ENCODE measurements at places on chromosomes 12 and 14.

GRCh38 chr12:8038659-8039114, 6.2 kb downstream of the FOXJ2 start:
- peaks cover 1% of the 10 kb centered on the region for H3K27me3 ChIP-seq
- H3K4me1 ChIP-seq: peaks cover 18% of the 10 kb centered on the region

DNA sequence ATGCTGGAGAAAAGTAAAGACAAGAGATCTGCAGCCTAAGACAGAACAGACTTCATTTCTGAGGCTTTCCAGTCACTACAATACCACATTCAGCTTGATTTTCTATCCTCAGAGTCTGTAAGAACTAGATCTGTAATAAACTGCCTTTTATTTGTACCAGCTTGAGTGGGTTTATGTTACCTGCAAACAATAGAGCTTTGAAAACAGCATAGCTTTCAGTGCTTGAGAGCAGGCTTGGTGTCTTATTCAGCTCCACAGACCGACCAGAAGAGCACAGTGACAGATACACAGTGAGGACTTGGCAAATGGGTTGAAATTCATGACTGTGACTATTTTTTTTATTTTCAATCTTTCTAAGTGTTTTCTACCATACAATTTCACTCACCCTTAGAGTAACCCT, 207.8 kb upstream of the OTX2 start:
- H3K4me1 ChIP-seq: no peaks in the 10 kb centered on the region
- no peak overlapping the region for H3K4me3 ChIP-seq
- H3K36me3 ChIP-seq: peaks cover 9% of the 10 kb centered on the region

- H3K27ac ChIP-seq: no peak overlapping the region
- H3K4me1 ChIP-seq: peaks cover 6% of the 10 kb centered on the region
- H3K4me3 ChIP-seq: no peak overlapping the region
- no peak for DNase-seq
- H3K27me3 ChIP-seq: peaks cover 3% of the 10 kb centered on the region
These were observed 58.9 kb upstream of the BCL2L14 start for GRCh38 chr12:12011880-12012260.

DNA sequence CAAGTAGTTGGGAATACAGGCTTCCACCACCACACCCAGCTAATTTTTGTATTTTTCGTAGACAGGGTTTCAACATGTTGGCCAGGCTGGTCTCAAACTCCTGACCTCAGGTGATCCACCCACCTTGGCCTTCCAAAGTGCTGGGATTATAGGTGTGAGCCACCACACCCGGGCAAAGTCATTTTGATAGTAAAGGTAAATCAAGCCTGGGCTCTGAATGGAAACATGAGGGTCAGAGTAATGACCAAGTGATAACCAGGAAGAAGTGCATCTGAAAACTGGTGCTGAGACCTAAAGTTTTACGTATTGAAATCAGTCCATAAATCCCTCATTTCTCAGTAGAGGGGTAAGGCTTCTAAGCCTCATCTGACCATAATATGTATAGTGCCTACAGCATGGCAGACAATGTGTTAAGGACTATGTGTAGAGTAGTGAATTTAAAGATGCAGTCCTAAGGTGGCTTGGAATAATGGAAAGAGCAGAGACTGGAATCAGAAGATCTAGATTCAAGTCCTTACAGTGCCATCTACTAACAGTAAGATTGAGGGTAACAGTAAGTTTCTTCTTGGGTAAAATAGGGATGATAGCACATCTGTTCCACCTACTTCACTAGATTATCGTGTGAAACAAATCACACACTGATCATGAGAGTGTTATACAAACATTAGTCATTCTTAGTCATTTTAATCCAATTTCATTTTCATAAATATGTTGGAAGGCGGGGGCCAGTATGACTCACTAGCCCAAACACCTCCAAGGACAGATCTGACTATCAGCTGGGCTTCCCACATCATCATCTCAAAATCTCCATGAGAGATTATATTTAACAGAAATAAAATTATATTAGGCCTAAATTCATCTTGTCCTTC, 11.2 kb downstream of the MAP4K5 start:
- H3K36me3 ChIP-seq: no peaks in the 10 kb centered on the region
- no peak for DNase-seq
- H3K4me1 ChIP-seq: peaks cover 6% of the 10 kb centered on the region
- H3K27ac ChIP-seq: no peak overlapping the region
- no peaks in the 10 kb centered on the region for H3K27me3 ChIP-seq
- H3K4me3 ChIP-seq: no peak overlapping the region

DNA sequence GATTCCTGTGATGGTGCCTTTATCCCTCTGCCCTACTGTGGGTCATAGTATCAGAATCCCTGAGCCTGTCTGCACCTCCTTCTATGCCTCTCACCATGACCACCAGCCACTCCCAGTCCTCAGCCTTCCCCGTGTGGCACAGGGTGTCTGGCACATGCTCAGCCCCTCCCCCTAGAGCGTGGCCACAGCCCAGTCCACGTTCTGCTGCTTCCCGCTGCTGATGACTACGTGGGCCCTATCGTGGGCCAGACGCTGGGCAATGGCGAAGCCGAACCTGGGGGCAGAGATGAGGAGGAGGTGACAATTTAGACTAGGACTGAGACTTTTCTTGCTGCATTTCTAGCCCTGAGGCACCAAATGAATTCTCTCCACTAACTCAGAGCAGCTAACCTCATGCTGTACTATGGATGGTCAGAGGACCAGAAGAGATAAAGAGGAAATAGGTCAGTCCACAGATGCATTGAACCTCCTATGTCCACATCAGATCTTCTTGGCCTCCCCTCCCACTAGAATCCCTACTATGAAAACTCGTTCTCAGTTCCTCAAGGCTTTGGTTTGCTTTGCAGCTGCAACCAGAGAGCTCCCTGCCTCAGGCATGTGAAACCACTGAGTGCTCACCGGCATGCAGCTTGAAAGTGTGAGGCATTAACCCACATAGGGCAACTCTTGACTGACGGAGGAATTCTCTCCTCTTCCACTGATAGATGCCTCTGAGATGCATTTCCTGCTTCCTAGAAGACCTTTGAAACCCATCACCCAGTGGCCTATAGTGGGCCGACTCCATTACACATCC, 126.3 kb upstream of the DHRS4 start:
- H3K36me3 ChIP-seq: no peaks in the 10 kb centered on the region
- no peak for DNase-seq
- no peak overlapping the region for H3K4me3 ChIP-seq
- H3K4me1 ChIP-seq: no peaks in the 10 kb centered on the region

DNA sequence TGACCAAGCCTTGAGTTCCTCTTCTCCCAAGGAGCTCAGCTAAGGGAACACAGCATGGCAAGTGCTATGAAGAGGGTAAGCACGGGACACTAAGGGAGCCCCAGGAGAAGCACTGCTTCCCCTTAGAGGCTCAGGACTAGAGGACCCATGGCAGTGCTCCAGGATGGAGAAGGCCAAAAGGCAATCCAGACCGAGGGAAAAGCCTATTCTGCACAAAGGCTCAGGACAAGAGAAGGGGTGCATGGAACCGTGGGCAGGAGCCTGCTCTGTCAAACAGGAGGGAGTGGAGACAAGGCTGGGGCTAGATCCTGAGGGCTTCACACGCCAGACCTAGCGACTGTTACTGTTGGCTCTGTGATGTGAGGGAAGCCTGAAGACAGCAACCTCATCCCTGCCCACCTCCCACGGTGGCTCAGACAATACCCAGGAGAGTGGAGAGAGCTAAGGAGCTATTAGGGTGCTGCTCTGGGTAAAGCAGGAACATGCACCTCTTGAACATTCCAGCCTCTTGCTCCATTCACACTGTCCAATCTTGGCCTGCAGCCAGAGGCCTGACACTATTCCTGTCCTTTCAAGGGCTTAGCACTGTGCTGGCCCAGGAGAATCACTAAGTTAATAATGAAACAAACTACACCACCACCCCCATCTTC, 24.2 kb downstream of the OTUB2 start:
- no peak overlapping the region for H3K27ac ChIP-seq
- peaks cover 1% of the 10 kb centered on the region for H3K27me3 ChIP-seq
- peaks cover 17% of the 10 kb centered on the region for H3K36me3 ChIP-seq
- H3K4me1 ChIP-seq: peaks cover 1% of the 10 kb centered on the region
- H3K4me3 ChIP-seq: no peak overlapping the region

DNA sequence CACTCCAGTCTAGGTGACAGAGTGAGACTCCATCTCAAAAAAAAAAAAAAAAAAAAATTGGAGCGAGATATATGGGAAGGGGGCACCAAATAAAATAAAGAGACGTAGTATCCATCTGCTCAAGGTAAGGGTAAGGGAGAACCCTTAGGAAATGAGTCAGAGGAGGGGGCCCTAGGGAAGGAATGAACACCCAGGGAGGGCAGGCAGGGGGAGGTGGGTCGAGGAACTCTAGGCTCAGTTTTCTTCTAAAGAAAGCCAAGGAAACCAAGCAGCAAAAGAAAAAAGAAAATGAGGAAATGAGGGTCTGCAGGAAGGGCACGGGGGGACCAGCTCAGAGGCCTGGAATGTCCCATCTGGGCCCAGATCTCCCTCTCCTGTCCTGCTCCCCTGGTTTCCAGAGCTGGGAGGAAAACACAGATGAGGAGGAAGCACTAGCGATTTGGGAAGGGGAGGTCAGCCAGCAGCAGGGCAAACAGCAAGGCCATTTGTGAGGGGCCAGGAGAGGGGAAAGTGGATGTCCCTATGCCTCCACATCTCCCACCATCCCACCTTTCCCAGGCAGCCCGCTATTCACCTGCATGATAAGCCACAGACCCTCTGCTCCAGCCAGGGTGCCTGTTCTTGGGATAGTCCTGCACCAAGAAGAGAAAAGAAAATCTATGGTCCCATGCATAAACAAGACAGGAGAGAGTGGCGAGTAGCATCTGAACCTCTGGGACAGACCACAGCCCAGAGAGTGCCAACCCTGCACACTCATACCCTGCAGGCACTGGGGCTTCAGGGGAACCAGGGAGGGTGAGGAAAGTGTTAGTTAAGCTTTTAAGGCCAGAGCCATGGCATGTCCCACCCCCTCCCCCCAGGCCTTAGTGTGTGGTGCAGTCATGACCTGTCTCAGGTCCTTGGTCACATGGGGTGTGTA, 11.9 kb downstream of the SPRYD3 start:
- peaks cover 4% of the 10 kb centered on the region for H3K4me1 ChIP-seq
- H3K27ac ChIP-seq: no peak overlapping the region
- peaks cover 3% of the 10 kb centered on the region for H3K36me3 ChIP-seq

DNA sequence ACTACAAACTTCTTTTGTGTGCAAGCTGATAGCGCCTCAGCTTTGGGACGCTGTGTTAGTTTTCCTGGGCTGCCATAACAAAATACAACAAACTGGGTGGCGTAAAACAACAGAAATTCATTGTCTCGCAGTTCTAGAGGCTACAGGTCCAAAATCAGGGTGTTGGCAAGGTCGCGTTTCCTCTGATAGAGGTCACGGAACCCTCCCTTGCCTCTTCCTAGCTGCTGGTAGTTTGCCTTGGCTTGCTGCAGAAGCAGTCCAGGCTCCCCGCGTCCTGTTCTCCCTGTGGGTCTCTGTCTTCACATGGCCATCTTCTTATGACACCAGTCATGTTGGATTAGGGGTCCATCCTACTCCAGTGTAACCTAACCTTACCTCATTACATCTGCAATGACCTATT, 32.8 kb upstream of the PTGR2 start:
- H3K27me3 ChIP-seq: no peaks in the 10 kb centered on the region
- no peaks in the 10 kb centered on the region for H3K4me1 ChIP-seq
- DNase-seq: no peak
- H3K27ac ChIP-seq: no peak overlapping the region

- H3K36me3 ChIP-seq: peaks cover 11% of the 10 kb centered on the region
- DNase-seq: peak; percentile 31
- peak overlapping the region; percentile 84 for H3K27ac ChIP-seq
- peaks cover 2% of the 10 kb centered on the region for H3K27me3 ChIP-seq
These were observed 21.6 kb downstream of the TMTC2 start for GRCh38 chr12:82708061-82708879.

GRCh38 chr12:62879691-62880090, 55.3 kb downstream of the PPM1H start:
- no peaks in the 10 kb centered on the region for H3K36me3 ChIP-seq
- DNase-seq: no peak
- no peak overlapping the region for H3K27ac ChIP-seq
- no peaks in the 10 kb centered on the region for H3K27me3 ChIP-seq

- H3K27ac ChIP-seq: no peak overlapping the region
- H3K4me3 ChIP-seq: no peak overlapping the region
- H3K36me3 ChIP-seq: no peaks in the 10 kb centered on the region
- no peaks in the 10 kb centered on the region for H3K27me3 ChIP-seq
- no peak for DNase-seq
These were observed 208.1 kb upstream of the NEDD1 start for GRCh38 chr12:96698965-96699364.

DNA sequence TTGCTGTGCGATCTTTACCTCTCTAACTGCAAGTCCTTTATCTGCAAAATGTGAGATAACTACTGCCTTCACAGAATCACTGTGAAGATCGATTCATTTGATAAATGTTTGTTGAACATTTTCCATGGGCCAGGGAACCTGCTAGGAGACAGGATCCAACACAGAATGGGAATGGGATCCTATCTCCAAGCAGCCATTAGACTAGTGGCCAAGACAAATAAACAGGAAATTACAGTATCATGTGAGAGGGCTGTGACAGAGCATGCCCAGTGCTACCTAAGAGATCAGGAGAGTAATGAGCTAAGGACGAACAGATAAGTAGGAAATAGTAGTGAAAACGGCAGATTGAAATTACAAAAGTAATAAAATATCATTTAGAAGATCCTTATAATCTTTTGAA, 105.7 kb downstream of the GRIN2B start:
- no peaks in the 10 kb centered on the region for H3K36me3 ChIP-seq
- H3K4me3 ChIP-seq: no peak overlapping the region
- H3K4me1 ChIP-seq: no peaks in the 10 kb centered on the region
- no peak for DNase-seq

- peaks cover 19% of the 10 kb centered on the region for H3K27me3 ChIP-seq
- no peak overlapping the region for H3K27ac ChIP-seq
- peaks cover 10% of the 10 kb centered on the region for H3K4me1 ChIP-seq
- H3K4me3 ChIP-seq: no peak overlapping the region
- H3K36me3 ChIP-seq: no peaks in the 10 kb centered on the region
- no peak for DNase-seq
These were observed 11.6 kb downstream of the KRT7 start for GRCh38 chr12:52244615-52244994.

DNA sequence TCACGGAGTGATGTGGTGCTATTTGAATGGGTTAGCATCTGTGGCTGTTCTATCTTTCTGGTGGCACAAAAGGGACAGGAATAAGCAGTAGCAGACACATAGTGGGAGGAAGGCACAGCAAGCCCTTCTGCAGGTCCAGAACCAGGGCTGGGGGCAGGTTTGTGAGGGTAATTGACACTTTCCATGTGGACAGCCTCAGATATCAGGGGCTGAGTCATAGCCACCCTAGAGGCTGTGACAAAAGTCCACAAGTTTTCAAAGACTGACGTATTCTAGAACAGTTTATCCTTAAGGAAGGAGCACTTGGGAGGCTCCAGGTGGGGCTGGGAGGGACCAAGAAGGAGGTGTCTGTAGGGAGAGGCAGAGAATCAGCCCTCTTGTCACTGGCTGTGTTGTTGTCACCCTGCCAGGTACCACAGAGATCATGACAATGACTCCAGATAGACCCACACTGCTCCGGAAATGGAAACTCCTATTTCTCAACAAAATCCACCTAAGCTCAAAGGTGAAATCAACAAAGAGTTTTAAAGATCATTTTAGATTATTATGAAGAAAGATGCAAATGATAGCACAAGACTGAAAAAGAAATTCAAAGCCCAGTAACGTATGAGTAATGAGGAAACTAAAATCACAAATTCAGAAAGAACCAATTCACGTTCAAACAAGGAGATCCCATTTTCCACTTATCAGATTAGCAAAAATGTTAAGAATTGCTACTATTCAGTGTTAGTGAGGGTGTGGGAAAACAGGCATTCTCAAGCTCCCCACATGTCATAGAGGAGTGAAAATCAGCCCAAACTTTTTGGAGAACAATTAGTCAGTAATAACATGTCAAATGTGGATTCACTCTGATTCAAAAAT, 48.3 kb downstream of the NFKBIA start:
- no peaks in the 10 kb centered on the region for H3K36me3 ChIP-seq
- H3K4me3 ChIP-seq: no peak overlapping the region
- DNase-seq: no peak
- H3K27me3 ChIP-seq: peaks cover 4% of the 10 kb centered on the region
- no peaks in the 10 kb centered on the region for H3K4me1 ChIP-seq

Data from glutamatergic neuron (in vitro differentiated cells).